ENCODE measurements at places on chromosomes 4 and X.

DNA sequence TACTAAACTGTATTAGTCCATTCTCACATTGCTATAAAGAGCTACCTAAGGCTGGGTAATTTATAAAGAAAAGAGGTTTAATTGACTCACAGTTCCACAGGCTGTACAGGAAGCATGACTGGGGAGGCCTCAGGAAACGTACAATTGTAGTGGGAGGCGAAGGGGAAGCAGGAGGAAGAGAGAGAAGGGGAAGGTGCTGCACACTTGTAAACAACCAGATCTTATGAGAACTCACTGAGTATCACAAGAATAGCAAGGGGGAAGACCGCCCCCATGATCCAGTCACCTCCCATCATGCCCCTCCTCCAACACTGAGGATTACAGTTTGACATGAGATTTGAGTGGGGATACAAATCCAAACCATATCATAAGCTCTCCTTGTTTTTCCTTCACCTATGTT is 40.9 kb downstream of the RPA4 start:
- DNase-seq: no peak

GRCh38 chrX:20382518-20383297 is 116.0 kb upstream of the RPS6KA3 start:
- DNase-seq: no peak

- no peak for DNase-seq
Observed at GRCh38 chr4:87118826-87119225, 101.6 kb downstream of the KLHL8 start.

DNA sequence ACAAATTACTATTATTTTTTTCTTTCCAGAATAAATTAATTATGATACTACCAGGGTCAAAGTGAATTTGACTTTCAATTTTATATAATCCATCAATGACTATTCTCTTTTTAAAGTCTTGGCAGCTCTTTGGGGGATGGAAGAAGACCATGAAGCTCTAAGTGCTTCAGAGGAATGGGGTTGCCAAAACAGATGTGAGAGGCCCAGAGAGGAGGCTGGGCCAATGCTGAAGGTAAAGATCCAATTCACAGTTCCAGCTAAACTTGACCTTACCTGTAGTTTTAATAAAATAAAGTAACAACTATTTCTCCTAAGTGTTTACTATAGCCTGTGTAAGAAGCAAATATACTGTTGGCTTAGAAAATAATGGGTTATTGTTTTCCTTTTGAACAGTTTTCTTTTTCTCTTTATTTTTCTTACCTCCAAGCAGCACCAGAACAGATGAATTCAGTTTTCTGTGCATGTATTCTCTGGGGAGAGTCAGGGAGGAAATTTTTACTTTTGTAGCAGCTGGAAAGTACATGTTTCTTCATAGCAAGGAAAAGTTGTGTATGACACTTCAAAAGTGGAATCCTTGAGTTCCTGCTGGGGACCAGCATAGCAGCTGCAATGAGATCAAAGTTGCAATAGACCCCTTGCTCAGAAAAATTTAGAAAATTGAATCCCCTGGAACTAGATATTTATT is 104.9 kb downstream of the CEP44 start:
- no peak for DNase-seq

- no peak for DNase-seq
Observed at GRCh38 chr4:74682567-74683359, 111.6 kb downstream of the BTC start.

- DNase-seq: no peak
Observed at GRCh38 chr4:26207631-26208030, 113.2 kb upstream of the RBPJ start.

DNA sequence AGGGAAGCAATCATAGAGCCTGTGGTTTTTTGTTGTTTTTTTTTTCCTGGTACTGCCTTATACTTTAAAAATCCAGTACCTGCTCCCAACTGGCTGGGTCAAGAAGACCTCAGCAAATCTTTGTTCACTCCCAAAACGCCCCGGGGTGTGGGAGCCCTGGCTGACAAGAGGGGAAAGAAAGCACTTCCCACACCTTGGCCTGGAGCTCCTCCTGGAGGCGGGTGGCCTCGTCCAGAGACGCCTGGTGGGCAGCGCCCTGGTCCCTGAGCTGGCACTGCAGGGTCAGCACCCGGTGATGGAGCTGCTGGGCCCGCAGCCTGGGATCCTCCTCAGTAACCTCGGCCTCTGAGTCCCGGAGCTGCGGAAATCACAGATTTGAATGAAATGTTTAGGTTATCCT is 38.2 kb downstream of the C4orf50 start:
- DNase-seq: no peak
